Cortex of kidney (tissue), 1 donor: ENCODE measurements at places on chromosomes 6 and 20.

DNA sequence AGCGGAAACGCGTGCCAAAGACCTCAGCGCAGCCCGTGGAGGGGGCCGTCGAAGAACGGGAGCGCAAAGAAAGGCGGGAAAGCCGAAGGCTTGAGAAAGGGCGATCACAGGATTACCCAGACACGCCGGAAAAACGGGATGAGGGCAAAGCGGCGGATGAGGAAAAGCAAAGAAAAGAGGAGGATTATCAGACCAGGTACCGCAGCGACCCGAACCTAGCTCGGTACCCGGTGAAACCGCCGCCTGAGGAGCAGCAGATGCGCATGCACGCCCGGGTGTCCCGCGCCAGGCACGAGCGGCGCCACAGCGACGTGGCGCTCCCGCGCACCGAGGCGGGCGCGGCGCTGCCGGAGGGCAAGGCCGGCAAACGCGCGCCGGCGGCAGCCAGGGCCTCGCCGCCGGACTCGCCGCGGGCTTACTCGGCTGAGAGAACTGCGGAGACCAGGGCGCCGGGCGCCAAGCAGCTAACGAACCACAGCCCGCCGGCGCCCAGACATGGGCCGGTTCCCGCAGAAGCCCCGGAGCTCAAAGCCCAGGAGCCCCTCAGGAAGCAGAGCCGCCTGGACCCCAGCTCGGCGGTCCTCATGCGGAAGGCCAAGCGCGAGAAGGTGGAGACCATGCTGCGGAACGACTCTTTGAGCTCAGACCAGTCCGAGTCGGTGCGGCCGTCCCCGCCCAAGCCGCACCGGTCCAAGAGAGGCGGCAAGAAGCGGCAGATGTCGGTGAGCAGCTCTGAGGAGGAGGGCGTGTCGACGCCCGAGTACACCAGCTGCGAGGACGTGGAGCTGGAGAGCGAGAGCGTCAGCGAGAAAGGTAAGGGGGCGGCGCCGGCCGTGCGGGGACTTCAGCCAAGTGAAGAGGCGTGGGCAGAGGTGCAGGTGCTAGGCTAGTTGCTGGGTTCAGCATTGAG lies 296.2 kb downstream of the RIMS1 start:
- DNase-seq = no peak

DNA sequence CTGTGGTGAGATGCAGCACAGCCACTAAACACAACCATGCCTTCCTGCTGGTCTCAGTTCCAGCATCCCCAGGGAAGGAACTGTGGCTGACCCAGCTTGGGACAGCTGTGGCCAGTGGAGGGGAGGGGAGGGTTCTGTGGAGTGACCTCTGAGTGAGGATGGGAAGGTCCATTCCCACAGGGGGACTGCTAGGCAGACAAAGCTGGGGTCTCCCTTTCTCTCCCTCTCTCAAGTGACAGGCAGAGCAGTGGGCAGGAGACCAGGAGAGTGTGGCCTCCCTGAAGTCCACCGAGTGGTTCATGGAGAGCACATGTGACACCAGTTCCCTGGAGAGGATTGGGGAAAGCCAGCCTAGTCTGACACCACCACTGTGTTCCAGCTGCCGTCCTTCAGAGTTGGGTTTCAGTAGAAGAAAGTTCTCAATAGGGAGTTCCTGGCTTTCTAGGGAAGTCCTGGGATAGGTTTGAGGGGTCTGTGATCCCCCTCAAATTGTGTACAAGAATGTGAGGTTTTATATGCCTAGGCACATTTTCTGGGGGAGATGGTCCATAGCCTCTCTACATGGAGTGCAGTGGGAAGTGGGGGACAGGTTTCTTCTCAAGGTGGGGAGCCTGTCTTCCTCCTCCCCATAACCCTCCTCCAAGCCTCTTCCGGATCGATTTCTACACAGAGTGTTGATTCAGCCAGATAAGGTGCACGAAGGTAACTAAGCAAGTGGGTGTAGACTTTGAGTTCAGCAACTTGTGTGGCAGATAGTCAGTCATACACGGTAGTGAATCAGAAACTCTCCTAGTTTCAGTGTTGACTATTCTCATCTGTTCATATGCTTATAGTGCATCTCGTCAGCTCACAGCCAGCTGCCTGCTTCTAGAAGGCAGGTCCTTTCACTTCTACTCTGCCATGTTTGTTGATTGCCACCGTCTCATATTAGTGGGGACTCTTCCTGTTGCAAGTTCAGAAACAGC lies 18.9 kb downstream of the MANBAL start:
- DNase-seq = no peak

DNA sequence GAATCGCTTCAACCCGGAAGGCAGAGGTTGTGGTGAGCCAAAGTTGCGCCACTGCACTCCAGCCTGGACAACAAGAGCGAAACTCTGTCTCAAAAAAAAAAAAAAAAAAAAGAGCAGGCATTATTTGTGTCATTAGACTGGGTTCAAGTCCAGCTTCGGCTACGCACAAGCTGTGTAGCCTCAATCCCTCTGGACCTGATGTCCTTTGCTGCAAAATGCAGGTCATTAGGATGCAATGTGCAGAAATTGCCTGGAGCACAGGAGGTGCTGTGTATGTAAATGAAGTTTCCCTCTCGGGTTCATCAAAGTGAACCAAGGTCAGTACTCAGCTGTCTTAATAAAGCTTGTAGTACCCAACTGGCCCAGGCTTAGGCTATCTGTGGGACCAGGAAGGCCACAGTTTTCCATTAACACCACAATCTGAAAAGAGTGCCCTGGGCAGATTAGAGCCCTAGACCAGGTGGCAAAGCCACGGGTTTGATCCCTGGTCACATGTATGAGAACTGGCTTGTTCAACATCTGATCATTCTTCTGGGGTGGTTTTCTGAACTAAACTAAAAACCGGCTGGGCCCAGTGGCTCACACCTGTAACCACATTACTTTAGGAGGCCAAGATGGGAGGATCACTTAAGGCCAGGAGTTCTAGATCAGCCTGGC lies 155.3 kb downstream of the ZMYND8 start:
- no peak for DNase-seq

- DNase-seq = no peak
Measured at GRCh38 chr6:79686707-79687309, 55.7 kb downstream of the SH3BGRL2 start.

- DNase-seq = no peak
Measured at GRCh38 chr6:152277826-152278329, 359.3 kb downstream of the SYNE1 start.
